Aorta (tissue), 5 donors: ENCODE measurements at places on chromosomes 7 and 10.

GRCh38 chr7:28830846-28831245, 127.3 kb downstream of the TRIL start:
- no peak for DNase-seq

GRCh38 chr10:112365014-112365432, 8.9 kb upstream of the ACSL5 start:
- no peak for DNase-seq

DNA sequence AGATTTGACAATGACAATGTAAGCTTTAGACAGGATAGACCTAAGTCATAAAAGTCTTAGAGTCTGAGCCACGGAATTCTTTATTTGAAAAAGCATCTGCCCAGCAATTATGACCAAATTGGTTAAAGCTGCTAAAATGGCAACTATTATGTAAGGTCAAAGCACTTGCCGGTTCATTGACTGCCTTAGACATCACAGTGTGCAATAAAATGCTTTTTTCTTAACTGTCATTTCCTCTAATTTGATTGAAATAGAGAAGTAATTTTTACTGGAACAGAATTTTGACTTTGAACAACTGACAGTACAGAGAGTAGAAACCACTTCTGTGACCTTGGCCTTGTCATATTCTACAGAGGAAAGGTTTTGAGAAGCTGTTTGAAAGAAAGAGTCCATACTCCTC, 142.9 kb downstream of the THSD7A start:
- no peak for DNase-seq

DNA sequence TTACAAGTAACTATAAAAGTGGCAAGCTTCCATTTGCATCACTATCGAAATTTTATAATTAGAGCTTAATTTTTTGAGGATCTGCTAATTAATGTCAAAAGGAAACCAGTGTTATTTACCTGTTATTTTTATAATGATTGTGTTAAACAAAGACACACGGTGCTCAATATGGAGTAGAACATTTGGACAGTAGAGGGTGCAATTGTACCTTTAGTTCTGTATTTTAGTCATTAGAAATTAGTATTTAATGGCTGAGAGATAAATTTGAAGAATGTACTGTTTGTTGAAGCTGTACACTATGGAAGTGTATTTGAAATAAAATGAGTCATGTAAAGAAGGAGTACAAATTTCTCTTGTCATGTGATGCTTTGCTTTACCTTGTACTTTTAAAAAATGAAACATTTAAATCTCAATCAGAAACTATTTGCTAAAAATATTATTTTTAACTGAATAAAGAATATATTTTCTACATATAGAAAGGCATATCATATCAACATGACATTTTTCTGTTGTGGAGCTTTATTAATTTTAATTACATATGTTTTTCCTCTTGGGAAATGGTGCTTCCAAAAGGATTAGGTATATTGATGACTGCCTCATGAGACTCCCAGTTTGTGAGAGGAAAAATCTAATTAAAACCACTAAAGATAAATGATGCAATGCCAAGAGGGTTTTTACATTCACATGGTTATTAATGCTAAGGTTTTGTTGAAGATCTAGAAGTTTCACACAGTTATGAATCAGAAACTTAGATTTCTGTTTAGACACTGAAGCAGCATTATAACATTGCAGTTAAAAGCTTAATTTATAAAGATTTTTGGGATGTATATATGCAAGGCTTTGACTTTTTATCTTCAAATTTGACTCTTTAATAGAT, 10.4 kb upstream of the PRKG1 start:
- DNase-seq: no peak

- DNase-seq: no peak
These were observed 128.7 kb downstream of the TSPAN12 start for GRCh38 chr7:120729245-120729644.

- DNase-seq: no peak
These were observed 98.6 kb upstream of the BTBD16 start for GRCh38 chr10:122172361-122173008.

DNA sequence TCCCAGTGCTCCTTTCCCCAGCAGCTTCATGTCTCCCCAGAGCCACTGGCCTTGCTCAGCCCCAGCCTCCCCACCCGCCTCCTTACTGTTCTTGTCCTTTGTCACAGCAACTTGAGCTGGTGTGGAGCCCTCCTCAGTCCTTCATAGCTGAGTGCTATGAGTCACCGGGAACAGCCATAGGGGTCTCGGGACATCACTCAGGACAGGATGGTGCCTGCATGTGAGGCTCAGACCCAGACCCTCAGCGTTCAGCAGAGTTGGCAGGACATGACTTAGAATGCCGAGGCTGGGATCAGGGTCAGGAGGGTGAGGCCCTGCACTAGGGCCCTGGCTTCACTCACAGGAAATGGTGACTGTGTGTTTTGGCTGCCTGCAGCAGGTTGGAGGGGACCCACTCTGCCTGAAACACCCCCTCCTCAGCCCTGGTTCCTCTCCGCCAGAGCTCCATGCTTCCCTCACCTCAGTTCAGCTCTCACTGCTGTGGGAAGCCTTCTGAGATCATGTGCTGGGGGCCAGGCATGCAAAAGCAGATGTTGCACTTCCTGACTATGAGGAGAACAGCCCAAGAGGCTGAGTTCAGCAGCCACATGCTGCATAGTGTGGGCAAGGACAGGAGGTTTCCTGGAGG, 40.7 kb upstream of the GJD4 start:
- peak; percentile 63 for DNase-seq

DNA sequence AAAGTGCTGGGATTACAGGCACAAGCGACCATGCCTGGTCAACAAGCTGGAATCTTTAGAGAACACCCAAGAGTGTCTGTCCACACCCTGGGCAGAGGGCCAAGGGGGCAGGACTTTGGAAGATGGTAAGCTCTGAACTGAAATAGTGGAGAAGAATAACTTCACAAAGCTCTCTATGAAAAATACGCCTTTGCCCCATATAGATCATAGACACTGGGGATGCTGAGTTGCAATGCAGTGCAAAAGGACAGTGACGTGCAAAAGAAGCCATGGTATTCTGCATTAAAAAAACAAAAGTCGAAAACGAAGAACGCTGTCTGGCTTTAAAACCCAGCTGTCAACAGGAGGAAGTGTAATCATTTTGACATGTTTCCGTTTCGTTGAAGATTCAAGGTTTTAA, 353.6 kb downstream of the CALN1 start:
- DNase-seq: no peak

DNA sequence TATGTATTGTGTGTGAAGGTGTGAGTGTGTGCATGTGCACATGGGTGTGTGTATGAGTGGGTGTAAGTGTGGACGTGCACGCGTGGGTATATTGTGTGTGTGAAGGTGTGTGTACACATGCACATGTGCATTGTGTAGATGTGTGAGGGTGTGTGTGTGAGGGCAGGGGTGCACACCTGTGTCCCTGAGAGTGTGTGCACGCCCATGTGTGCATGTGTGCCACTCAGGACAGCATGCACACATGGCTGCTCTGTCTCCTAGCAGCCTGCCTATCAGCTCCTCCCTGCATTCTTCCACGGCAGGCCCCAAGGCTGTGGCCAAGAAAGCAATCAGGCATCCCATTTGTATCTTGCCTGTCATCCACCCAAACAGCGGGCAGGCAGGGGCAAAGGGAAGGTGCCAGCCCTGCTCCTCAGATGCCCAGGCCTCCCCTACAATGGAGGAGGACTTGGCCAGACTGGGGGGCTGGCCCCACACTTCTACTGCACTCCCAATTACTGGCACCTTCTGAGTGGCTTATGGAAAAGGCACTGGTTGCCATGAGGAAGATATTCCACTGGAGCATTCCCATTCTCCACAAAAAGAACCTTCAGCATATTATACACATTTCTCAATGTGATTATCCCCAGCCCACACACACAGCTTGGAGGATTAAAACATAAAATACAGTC, 380.4 kb upstream of the ZMIZ1 start:
- DNase-seq: no peak

- no peak for DNase-seq
These were observed 27.4 kb downstream of the MAPK8 start for GRCh38 chr10:48333856-48334255.

GRCh38 chr10:111984057-111984456, 199.5 kb downstream of the GPAM start:
- DNase-seq: no peak

- DNase-seq: no peak
These were observed 83.9 kb upstream of the FGFR2 start for GRCh38 chr10:121681997-121682687.

- no peak for DNase-seq
These were observed 33.9 kb downstream of the TMEM229A start for GRCh38 chr7:123998921-123999320.

DNA sequence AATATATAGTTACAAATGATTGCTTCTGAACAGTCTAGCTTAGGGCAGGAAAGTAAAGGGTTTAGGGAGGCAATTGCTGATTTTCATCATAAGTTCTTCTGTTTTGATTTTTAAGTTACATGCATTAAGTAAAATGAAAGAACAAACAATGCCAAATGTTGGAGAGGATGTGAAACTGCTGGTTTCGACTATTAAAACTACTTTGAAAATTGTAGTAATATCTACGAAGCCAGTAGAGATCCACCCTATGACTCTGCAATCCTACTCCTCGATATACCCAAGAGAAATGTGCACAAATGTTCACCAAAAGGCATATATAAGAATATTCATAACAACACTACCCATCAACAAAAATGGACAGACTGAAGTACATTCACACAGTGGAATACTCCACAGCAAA, 24.3 kb downstream of the PDZD8 start:
- DNase-seq: no peak

- DNase-seq: peak; percentile 48
These were observed 651.5 kb downstream of the TNS3 start for GRCh38 chr7:46930366-46930765.

DNA sequence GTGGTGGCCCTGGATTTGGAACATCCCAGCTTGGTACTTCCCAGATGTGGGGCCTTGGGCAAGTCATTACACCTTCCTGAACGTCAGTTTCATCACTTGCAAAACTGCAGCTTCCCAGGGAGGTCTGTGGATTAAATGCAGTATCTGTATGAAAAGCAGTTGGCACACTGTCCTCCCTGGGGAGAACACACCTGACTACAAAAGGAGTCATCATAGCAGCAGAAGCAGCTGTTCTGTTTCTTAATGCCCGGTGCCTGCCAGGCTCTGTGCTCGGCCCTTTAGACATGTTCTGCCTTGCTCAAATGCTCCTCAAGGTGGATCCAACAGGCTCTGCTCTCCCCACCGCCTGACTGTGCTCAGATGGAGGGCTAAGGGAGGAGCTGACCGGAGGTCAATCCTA, 31.0 kb downstream of the CDCA7L start:
- DNase-seq: no peak

DNA sequence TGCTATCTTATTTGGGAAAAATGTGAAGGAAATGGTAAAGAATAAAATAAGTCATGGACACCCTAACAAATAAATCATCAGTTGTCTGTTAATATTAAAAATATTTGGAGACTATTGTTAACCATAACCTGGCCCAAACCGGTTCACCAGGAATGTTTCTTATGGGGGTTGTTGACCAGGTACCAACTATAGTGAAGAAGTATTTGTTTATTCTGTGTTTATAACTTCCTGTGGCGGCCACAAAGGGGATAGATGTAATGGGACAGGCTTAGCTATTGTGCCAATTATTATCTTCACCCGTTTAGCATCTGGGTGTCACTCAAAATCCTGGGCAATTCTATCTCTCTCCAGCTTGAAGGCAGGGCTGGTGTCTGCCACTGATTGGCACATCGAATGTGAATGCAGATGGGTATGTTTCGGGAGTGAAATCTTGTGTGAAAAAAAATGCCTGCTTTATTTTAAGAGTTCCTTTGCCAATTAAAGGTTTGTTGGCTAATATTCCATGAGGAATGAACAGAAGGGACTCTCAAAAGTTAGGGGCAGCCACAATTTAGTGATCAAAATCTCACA, 500.9 kb downstream of the ARL4A start:
- DNase-seq: no peak

- DNase-seq: no peak
These were observed 194.3 kb downstream of the CCDC3 start for GRCh38 chr10:12807096-12807755.

GRCh38 chr7:152076324-152076821, 50.9 kb downstream of the GALNT11 start:
- DNase-seq: no peak

DNA sequence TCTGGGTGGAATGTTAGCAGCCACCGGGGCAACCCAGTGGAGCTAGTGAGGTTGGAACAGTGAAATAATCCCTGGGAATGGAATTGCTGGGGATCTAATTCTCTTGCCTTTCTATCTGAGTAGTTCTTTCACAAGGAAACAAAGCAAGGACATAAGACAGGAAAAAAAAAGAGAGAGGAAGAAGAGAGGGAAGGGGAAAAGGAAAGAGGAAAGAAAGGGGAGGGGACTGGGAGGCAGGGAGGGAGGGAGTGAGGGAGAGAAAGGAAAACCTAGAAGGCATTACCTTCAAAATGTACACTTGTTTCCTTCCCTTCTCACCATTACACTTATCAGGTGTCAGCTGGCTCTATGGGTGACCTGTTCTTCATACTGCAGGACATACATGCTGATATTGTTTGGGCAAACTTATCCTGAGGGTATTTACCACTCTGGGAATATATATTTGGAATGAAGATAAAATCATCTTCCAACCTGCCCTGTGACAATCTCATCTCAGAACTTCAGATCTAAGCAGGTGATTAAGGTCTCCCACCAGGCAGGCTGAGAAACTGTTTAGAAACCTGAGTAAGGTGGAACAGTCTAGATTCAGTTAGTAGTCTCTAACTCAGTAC, 50.0 kb upstream of the KCNIP2 start:
- no peak for DNase-seq

- no peak for DNase-seq
These were observed 76.2 kb upstream of the KIF5B start for GRCh38 chr10:32132357-32132946.

DNA sequence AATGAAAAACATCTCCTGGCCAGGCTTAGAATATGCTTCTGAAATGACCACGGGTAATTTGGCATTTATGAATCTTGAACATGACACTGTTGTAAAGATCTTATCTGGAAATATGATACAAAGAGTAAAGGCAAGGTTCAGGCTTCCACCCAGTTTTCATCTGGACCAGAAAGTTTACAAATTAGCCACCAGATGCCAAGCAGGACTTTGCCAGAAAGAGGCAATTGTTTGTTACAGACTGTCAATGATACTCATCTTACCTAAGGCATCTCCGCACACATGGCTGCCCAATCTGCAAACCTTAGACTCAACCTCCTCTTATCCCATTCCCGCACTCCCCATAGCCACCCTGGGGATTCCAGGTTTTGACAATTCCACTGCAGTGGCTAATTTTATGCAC, 795.3 kb downstream of the TYW1 start:
- DNase-seq: no peak

DNA sequence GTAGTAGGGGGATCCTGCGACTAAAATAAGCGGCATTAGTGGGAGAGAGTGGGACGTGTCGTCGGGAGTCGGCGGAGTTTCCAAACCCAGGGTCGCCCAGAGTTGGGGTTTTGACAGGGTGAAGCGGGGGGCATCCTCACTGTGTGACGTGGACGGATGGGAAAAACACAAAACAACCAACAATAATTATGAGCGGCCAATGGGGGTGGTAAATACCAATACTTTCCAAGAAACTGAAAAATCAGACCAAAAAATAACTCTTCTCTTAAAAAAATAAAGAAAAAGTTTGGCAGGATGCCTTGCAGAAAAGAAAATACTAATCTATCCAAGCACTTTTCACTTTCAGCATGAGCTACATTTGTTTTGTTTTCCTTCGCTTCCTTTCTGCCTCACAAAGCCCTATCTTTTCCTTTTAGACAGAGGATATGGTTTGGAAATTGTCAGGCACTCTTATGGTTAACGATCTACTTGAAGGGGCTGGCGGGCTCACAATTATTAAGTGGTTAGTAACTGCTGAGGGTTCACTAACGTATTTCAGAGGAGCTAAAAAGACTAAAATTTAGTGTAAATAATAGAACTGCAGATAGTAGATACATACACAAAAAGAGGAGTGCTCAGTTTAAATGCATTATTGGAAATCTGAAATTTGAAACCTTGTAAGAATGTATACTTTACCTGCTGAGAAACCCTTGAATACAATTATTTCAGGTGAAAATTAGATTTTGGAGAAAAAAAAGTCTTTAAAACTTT, 802 bp upstream of the CDK6 start:
- DNase-seq: peak; percentile 65
